ENCODE measurements at places on chromosomes 2 and 18.

DNA sequence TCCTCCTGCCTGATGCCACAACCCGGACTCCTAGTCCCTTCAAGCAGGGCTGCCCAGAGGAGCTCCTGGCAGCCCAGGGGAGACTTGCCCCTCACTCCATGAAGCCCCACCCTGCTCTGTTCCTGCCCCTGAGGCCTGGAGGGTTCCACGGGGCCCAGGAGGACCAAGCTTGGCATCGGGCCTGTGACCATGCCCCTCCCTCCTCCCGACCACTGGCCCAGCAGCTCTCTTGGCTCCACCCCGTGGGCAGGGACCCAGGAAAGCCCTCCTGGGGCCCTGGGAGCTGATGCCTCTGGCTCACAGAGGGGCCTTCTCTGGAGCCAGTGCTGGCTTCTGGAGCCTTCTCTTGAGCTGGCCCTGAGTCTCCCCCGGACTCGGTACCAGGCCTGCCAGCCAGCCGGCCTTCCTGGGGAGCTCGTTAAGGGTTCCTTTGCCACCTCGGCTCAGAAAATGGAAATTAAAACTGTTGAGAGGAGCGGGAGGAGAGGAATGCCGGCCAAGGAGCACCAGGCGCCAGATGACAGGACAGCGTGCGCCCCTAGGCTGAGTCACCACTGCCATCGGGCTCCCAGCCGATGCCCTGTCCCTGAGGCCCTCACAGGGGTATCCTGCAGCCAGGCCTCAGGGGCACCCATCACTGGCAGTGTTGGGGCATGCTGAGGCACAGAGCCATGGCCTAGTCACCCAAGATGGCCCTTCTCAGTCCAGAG lies 40.6 kb upstream of the SNED1 start:
- DNase-seq: no peak

DNA sequence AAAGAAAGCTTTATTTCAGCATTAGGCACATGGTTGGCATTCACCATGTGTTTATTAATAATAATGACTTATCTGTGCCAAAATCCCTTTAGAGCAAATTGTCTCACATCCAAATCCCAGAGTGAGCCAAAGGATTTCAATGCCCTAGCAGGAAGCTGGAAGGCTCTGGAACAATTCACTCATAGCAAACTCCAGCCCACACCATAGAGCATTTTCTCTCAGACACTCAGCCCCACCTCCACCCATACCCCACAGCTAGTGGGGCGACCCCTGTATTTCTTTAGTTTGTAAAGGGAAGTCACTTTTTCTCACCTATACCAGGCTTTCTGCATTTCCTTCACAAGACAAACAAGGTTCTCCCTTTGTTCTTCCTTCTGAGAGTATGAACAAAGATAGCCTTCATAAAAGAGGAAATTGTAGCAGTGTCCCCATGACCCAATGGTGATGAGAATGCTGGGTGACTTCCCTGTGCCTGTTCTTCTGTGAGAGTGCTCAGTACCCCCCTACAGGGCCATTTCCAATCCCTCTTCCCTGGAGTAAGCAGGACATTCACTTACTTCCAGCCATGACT lies 100.1 kb upstream of the APCDD1 start:
- DNase-seq: no peak

DNA sequence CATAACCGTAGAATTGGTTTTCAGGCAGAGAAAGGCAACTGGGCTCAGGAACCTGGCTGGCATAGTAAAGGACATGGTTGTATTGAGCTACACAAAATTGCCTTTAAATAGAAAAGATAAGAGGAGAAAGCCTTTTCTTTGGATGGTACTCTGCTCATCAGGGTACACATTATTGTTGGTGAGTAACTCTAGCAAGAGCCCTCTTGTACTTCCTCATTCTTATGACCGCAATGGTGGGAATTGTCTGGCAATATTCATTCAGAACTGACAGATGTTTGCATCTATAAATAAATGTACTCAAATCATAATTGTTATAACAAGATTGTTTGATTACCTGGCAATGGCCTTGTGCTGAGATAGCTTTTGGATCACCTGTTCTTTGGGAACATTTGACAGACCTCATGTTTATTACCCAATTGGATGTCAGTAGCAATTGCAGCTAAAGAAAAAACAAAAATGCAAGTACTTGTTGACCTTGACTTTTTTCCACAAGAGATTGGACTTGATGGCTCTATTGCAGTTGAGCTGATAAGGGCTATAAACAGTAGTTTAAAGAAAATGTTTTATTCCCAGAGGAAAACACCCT lies 43.9 kb downstream of the MEIS1 start:
- no peak for DNase-seq

DNA sequence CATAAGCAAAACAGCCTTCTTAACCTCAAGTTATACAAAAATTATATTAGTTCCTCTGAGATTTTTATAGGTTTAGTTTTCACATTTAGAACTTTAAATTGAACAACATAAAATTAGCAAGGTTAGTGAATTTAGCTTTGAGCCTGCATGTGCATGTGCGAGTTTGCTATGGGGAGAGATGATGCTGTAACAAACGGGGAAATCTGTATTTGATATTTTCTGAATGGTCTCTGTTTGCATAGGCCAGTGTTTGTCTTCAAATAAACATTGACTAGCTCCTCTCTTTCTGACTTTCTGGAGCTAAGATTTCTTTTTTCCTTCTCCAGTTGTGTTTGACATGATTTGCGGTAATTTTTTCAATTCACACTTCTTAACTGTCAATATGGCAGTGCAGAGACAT lies 30.9 kb upstream of the IL18RAP start:
- no peak for DNase-seq

Data from CD8-positive, alpha-beta T cell (primary cell).